Stimulated activated CD8-positive, alpha-beta memory T cell treated with anti-CD3 and anti-CD28 coated beads, Interleukin-7, amount 100 ng/mL, for 1 hour (primary cell): ENCODE measurements at places on chromosomes 7 and 10.

DNA sequence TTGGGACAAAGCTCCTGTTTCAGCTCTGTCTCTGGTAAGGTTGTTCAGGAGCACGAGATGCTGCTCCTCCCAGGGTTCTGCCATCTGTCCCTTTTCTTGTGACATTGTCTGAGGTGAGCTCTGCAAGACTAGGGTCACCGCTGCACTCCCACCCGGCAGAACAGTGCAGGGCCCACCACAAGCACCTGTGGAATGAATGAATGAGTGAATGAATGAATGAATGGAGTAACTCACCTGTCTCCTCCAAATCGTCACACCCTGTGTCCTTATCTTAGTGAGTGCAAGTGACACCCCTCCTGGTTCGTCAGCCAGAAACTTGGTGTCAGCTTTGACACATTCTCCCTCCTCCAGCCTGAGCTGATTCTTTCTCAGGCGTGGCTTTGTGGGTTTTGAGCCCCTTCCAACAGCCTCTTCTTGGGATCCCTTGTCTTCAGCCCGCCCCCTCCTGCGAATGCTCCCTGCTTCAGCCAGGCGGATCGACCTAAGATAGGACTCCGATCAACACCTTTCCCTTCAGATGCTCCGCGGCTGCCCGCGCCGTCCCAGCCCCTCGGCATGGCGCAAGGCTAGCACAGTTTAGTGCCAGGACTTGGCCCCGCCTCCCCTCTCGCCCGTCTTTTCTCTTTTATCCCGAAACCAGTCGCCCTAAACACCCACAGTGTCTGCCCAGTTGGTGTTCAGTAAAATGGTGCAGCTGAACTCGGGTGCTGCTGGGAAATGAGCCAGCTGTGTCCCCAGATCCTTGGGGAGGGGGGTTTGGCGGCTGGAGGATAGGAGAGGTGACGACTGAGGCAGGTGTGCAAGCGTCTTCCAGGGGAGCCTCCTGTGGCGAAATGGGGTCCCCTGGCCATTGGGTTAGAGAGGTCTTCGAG is 89.3 kb downstream of the BEND7 start:
- no peak for DNase-seq

DNA sequence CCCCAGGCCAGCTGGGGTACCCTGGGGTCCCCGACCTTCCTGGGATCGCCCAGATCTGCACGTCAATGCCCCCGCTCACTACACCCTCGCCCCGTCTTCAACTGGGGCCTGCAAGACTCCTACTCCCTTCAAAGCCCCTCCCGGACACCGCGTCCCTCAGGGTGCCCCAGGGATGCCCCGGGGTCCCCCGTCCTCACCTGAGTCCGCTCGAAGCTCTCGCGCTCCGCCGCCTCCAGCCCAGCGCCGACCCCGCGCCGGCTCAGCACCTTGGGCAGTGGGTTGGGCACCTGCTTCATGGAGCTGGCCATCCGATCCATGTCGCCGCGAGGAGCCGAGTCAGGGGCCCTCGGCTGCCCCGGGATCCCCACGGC is at the start of gene HIP1:
Gene HIP1 (minus strand): TSS at position 338 of the 371 bp plus-strand sequence. CDS start 21 bp downstream, at position 317.
- no peak for DNase-seq

DNA sequence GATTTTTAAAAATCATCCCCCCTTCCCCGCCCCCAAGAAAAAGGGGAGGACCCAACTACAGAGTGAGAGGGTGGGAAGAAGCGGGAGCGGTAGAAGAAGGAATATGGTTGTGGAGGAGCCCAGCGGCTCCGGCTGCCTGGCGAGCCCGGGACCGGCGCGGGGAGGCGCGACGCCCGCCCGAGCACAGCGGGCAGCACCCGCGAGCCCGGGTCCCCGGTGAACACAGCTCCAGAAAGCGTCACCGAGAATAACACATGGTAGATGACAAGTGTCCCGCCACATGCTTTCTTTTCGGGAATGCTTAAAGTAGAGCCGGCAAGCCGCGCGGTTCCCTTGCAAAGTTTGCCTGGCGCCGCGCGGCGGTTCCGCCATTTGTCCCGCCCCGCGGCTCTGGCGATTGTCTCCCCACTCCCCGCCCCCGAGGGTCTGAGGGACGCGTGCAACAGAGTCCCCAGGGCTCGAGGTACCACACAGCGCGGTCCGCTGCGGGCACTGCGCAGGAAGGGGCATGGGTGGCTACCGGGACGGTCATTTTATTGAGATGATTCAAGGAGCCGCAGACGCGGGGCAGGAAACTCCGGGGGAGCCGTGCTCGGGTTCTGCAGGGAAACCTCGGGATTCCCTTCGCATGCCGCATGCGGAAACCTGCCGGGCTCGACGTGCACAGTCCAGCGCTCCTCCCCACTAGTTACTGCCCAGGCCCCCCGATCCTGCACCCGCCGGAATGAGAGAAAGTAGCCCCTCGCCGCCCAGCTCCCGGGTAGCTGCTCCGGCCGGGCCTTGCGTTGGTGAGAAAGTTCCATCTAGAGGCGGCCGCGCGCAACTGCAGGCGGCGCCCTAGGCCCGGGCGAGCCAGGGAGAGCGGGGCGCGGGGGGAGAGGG is 781 bp upstream of the GRM8 start:
- peak; percentile 37 for DNase-seq

DNA sequence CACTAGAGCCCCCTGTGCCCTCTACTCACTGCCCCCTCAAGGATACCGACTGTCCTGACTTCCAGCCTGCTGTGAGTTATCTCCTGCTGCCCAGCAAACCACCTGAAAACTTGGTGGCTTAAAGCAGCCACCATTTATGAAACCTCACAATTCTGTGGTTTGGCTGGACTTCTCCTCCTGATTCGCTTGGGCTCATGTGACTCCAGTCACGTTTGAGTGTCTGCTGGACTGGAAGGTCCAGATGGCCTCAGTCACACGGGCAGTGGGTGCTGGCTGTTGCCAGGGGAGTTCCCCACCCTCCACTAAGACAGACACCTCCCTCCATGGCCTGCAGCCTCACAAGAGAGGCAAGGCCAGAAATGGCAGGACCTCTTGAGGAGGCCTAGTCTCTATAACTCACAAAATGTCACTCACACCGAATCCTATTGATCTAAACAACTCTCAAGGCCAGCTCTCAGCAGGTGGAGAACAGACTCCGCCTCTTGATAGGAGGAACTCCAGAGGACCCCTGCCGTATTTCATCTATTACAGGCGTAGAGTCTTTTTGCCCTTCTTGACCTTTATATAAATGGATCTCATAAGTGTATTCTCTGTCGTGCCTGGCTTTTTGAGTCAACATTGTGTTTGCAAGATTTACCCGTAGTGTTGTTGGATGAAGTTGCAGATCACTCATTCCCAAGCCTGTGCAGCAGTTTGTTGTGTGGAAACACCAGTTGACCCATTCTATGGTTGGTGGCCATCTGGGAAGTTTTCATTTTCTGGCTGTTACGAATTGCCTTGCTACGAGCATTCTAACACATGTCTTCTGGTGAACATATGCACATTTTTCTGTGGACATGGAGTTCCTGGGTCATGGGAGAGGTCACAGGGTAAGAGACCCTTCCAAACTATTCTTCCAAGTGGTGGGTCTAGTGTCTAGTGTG is 48.3 kb downstream of the ZMIZ1 start:
- no peak for DNase-seq

- no peak for DNase-seq
Measured at GRCh38 chr7:66748791-66749190, 8.3 kb downstream of the RABGEF1 start.

- no peak for DNase-seq
Measured at GRCh38 chr10:30047430-30047829, 12.0 kb downstream of the JCAD start.

GRCh38 chr10:5499493-5500140 is at the start of gene CALML5:
Gene CALML5, minus strand, starts transcription at chr10:5499570. Its CDS starts 132 bp downstream, at chr10:5499438.
- DNase-seq = no peak

- DNase-seq = no peak
Measured at GRCh38 chr7:157559596-157560257, 222.9 kb downstream of the DNAJB6 start.

DNA sequence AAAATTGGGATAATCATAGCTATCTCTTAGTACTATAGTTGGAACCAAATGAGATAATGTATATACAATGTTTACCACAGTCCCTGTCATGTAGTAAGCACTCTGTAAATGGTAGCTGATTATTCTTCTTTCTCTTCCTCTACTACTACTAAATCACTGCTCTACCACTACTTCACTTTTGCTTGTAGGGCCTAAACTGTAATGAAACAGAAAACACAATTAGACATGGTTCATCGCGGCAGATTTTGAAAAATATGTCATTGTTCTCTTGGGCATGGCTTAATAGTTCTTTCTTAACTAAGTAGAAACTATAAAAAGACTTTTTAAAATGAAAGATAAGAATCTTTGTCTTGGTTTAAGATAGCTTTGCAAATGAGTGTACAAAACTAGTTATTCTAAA is 34.9 kb downstream of the R3HCC1L start:
- DNase-seq = no peak

GRCh38 chr10:74445493-74445892 is 294.5 kb downstream of the ADK start:
- no peak for DNase-seq

- DNase-seq = no peak
Measured at GRCh38 chr7:35705932-35706461, 11.1 kb upstream of the HERPUD2 start.

GRCh38 chr7:25628446-25628845 is 400.2 kb upstream of the NPVF start:
- no peak for DNase-seq

DNA sequence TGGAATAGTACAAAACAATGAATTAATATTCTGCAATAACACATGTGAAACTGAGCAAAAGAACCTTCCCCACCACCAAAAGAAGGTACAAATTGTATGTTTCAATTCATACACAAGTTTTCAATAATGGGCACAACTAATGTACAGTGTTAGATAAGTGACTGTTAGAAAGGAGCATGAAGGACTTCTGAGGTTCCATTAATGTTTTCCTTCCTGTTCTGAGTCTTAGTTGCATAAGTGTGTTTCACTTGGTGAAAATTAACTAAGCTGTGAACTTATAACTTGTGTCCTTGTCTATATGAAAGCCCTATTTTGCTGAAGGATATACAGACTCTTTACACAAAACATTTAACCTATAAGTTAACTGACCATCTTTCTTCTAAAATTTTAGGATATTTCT is 8.2 kb downstream of the GSAP start:
- no peak for DNase-seq

- DNase-seq = no peak
Measured at GRCh38 chr7:148611692-148612091, 21.1 kb downstream of the C7orf33 start.
